ENCODE measurements at places on chromosomes 2 and 18. TPM values are rescaled to one million over a fixed set of nuclear protein-coding genes. Genes with fewer than 3 reads are reported as not detected.

The NT5C1B gene
- not detected for total RNA-seq

The NDC80 gene
- 0.63 TPM for total RNA-seq

The FSHR gene
- 0.54 TPM for total RNA-seq

The BCL2 gene
- total RNA-seq, result 39.2 TPM

The HOXD10 gene
- total RNA-seq, result 35.4 TPM

The TCF4 gene
- total RNA-seq, result 60.3 TPM

The TWIST2 gene
- 1.4 TPM for total RNA-seq

The ANKRD29 gene
- total RNA-seq, result 4.9 TPM

The SDC1 gene
- 266 TPM for total RNA-seq

Data from kidney (tissue), 22 donors.